Colonic mucosa (tissue), 4 donors: ENCODE measurements at places on chromosomes 2 and 18. TPM values are rescaled to one million over a fixed set of nuclear protein-coding genes. Genes with fewer than 3 reads are reported as not detected.
A peak's percentile ranks its signal among the peaks of the same experiment; 100 is the strongest.

The HK2 gene
- 396 TPM for total RNA-seq

DNA sequence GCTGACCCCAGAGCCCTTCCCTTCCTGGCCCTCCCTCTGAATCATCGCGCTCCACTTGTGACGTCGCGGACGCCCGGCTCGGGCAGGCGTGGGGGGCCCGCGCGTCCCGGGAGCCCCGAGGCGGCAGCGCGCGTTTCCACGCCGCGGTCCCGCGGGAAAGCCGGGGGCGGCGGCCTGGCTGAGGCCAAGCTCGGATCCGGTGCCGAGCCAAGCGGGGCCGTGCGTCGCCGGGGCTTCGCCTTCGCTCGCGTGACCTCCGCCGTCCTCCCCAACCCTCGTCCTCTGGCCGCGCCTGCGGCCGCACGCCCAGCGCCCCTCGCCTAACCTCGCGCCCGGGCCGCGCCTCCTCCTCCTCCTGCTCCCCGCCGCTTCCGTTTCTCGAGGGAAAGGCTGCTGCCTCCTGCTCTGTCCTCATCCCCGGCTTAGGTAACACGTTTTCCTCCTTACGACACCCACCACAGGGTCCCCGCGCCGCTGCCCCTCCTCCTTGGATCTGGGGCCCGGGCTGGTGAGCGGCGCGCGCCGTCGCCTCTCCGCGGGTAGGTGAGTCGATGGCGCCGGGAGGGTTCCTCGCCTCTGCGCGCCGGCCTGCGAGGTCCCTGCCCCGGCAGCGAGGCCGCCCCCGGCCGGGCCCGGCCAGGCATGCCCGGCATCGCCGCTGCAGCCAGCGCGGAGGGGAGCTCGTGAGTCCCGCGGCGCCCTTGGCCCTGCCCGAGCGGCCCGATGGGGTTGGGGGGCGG is at the start of gene INPP1:
INPP1 (plus strand) TSS at position 54 of the 740 bp plus-strand sequence. CDS start 16,514 bp downstream, outside the sequence.
- no peaks in the 10 kb centered on the region for H3K4me1 ChIP-seq
- H3K27me3 ChIP-seq: no peaks in the 10 kb centered on the region
- DNase-seq: peak; percentile 78
- H3K4me3 ChIP-seq: peak within 1 kb of the TSS; percentile 70
- H3K27ac ChIP-seq: peak within 1 kb of the TSS; percentile 91
- no peaks in the 10 kb centered on the region for H3K36me3 ChIP-seq

DNA sequence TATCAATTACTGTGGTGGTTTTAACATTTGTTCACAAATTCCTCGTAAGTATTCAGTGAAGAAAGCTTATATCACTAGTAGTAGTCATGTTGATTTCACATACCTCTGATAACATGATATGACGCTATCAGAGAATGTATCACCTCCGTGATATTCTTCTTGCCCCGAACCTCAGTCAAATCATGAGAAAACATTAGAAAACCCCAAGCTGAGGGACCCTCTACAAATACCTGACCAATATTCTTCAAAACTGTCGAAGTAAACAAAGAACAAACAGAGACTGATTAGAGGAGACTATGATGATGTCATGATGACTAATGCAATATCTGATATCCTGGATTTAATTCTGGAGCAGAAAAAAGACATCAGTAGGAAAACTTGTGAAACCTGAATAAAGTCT is 85.6 kb upstream of the SPOPL start:
- no peaks in the 10 kb centered on the region for H3K27me3 ChIP-seq
- H3K36me3 ChIP-seq: no peaks in the 10 kb centered on the region
- no peak overlapping the region for H3K27ac ChIP-seq

DNA sequence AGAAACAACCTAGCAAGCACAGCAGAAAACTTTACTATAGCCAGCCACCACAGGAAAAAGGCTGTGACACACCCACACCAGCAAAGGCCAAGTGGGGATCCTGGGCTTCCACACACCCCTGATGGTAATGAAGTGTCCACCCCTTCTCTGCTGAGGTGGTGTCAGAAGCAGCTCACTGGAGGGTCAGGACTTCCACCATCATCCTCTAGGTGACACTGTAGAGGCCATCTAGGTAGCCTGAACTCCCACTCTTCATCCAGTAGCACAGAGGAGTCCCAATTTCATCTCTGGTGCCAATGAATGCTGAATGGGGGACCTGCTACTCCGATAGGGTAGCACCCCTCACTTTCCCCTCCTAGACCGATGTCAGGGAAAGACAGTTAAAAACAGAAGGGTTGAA is 1544.4 kb downstream of the LRP1B start:
- H3K4me1 ChIP-seq: no peaks in the 10 kb centered on the region
- H3K36me3 ChIP-seq: no peaks in the 10 kb centered on the region
- no peak overlapping the region for H3K4me3 ChIP-seq

GRCh38 chr18:67041334-67041733 is 437.4 kb upstream of the CDH19 start:
- DNase-seq: no peak
- no peak overlapping the region for H3K4me3 ChIP-seq
- H3K36me3 ChIP-seq: no peaks in the 10 kb centered on the region
- no peaks in the 10 kb centered on the region for H3K27me3 ChIP-seq

- H3K4me3 ChIP-seq: no peak overlapping the region
- no peaks in the 10 kb centered on the region for H3K4me1 ChIP-seq
- H3K36me3 ChIP-seq: no peaks in the 10 kb centered on the region
- no peak overlapping the region for H3K27ac ChIP-seq
Measured at GRCh38 chr2:197759625-197760292, 25.4 kb downstream of the BOLL start.

The LPIN1 gene
- total RNA-seq: 45.7 TPM

The SERPINB13 gene
- total RNA-seq: not detected

The SEPTIN10 gene
- total RNA-seq: 41.5 TPM

DNA sequence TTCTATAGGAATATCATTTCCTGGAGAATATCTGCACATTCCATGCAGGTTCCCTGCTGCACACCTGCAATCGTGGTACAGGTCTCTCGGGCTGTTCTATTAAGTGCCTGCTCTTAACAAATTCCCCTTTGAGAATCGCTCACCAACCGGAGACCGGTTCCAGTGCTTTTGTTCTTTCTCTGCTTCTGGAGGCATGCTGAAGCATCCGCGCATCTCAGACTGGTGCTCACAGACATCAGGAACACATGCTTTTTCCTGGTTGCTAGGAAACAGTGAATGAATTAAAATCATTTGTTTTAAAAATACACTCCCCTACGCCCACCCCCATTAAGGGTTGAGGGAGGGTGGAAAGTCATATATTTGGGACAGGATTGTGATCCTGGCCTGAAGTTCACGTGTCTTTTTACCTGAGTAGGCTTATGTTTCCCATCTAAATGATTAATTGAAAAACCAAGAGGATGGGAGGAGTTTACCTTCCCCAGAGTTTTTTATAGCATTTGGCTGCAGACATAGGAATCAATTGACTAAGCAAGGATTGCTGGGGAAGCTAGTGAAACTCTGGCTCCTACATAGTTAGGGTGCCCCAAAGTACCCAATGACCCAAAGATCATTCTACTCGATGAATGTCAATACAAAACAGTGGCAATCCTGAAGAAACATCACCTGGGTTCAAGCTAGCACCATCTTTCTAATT is at the start of gene C2orf80:
C2orf80 (minus strand) TSS at position 221 of the 694 bp plus-strand sequence. CDS start 3,044 bp downstream, outside the sequence.
- H3K4me1 ChIP-seq: no peaks in the 10 kb centered on the region
- H3K27me3 ChIP-seq: no peaks in the 10 kb centered on the region
- H3K36me3 ChIP-seq: no peaks in the 10 kb centered on the region
- no peak for DNase-seq

GRCh38 chr2:16680781-16681180 is 15.1 kb upstream of the CYRIA start:
- no peaks in the 10 kb centered on the region for H3K27me3 ChIP-seq
- H3K4me1 ChIP-seq: no peaks in the 10 kb centered on the region
- H3K27ac ChIP-seq: no peak overlapping the region
- H3K36me3 ChIP-seq: no peaks in the 10 kb centered on the region
- DNase-seq: no peak

- H3K27ac ChIP-seq: no peak overlapping the region
- H3K4me1 ChIP-seq: no peaks in the 10 kb centered on the region
- no peak for DNase-seq
- H3K27me3 ChIP-seq: no peaks in the 10 kb centered on the region
- no peak overlapping the region for H3K4me3 ChIP-seq
Measured at GRCh38 chr2:166959556-166959955, 71.3 kb downstream of the XIRP2 start.

- no peak for DNase-seq
- H3K4me1 ChIP-seq: no peaks in the 10 kb centered on the region
- no peak overlapping the region for H3K27ac ChIP-seq
- H3K4me3 ChIP-seq: no peak overlapping the region
- H3K27me3 ChIP-seq: no peaks in the 10 kb centered on the region
- no peaks in the 10 kb centered on the region for H3K36me3 ChIP-seq
Measured at GRCh38 chr2:98884658-98885057, 51.4 kb downstream of the CRACDL start.

DNA sequence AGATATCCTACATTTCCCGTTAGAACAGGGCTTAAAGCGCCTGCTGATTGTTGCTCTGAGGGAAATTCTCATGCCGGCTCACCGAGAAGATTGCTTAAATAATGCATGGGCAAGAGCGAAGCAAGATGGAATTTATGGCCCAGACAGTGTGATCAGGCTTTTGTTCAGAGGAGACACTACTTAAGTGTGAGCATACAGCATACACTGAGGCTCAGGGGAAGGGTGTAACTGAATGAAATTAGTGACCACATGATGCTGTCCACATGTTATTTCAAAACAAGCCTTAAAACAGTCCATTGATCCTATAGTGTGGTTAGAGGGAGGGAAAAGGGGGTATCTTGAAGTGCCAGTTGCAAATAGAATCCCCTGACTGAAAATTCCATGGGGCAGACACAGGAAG is 125.5 kb downstream of the RAPGEF4 start:
- no peak overlapping the region for H3K4me3 ChIP-seq
- H3K36me3 ChIP-seq: no peaks in the 10 kb centered on the region
- no peak overlapping the region for H3K27ac ChIP-seq
- no peak for DNase-seq
- peaks cover 14% of the 10 kb centered on the region for H3K27me3 ChIP-seq

GRCh38 chr18:73461780-73462059 is 593.9 kb upstream of the NETO1 start:
- no peaks in the 10 kb centered on the region for H3K4me1 ChIP-seq
- no peak overlapping the region for H3K27ac ChIP-seq
- H3K4me3 ChIP-seq: no peak overlapping the region
- H3K27me3 ChIP-seq: no peaks in the 10 kb centered on the region

DNA sequence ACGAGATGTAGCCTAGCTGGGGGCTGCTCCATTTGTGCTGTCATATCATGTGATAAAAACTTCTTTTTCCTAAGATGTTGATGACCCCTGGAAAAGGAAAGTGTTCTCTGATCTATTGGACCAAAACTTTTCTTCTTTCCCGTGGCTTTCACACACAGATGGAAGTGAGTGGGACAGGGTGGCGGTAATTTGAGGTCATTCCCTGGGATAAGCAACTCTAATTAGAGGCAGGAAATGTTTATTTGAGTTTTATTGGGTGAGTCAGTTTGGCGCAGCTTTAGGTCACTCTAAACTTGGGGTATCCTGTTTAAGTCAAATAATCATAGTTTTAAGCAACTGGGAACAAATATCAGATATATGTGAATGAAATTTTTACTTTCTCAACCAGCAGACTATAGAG is 221.0 kb upstream of the EPAS1 start:
- DNase-seq: no peak
- no peaks in the 10 kb centered on the region for H3K27me3 ChIP-seq
- H3K4me3 ChIP-seq: no peak overlapping the region
- H3K36me3 ChIP-seq: no peaks in the 10 kb centered on the region
- no peak overlapping the region for H3K27ac ChIP-seq

DNA sequence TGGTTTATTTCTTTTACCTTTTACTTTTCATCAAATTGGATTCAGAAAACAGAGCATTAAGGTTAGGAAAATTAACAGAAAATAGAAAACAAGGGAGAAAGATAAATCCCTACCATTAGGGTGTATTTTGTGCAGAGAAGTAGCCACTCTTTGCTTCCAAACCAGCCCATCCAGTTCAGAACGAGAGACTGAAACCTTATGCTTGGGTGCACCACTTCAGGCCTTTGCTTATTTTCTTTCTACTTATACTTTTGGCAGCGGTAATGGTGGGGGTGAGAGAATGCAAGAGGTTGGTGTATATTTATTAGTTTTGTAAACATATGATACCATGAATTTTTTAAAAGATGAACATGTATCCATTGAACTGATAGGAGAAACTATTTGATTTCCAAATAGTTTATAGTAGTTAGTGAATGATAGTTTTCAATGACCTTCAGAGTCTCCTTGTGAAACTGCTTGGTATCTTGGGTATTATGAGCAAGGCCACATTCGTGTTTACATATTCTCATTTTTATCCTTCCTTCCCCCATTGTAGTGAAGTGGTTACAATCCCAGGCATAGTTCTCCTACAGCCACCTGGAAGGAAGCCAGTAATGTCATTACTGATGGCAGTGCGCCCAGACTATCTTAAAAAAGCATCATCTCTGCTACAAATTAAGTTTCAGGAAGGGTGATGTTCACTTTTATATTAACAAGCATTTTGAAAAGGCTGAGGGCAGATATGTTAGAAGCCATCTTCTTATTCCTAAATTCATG is 60.8 kb downstream of the MFSD6 start:
- no peak overlapping the region for H3K4me3 ChIP-seq
- DNase-seq: peak; percentile 89
- H3K27ac ChIP-seq: peak overlapping the region; percentile 80
- H3K4me1 ChIP-seq: peaks cover 23% of the 10 kb centered on the region

DNA sequence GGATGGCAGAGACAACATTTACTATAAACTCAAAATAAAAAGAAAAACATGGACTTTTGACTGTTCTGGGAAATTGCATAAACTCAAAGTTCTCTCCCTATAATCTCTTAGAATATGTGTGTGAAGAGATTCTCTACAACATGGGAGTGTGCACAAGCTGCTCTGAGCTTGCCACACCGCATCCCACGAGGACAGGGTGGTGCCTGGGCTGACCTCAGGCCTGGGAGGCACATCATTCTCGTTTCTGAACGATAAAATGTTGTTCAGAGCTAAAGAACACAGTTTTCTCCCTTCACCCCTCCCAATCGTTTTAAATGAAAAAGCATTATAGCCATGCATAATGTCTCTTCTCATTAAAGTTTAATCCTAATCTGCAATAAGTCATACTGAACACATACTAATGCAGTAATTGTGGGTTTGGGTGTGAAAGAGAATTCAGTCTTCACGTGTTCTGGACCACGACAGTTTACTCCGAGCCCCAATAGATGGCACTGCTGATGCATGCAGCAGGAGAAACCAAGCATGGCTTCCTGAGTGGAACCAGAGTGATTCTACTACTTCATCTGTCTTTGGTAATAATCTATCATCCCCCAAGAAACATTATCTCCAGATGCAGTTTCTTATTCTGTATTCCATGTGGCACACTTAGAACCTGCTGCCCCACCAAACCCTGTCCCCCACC is 46.9 kb upstream of the LAMA1 start:
- no peak for DNase-seq
- H3K27me3 ChIP-seq: no peaks in the 10 kb centered on the region
- H3K27ac ChIP-seq: no peak overlapping the region
- H3K4me3 ChIP-seq: no peak overlapping the region
- H3K4me1 ChIP-seq: no peaks in the 10 kb centered on the region

- H3K4me3 ChIP-seq: no peak overlapping the region
- DNase-seq: no peak
- no peak overlapping the region for H3K27ac ChIP-seq
- no peaks in the 10 kb centered on the region for H3K27me3 ChIP-seq
- H3K4me1 ChIP-seq: no peaks in the 10 kb centered on the region
- H3K36me3 ChIP-seq: no peaks in the 10 kb centered on the region
Measured at GRCh38 chr2:216103213-216103612, 5.9 kb upstream of the XRCC5 start.
